ENCODE measurements at places on chromosomes 2 and 18. TPM values are rescaled to one million over a fixed set of nuclear protein-coding genes. Genes with fewer than 3 reads are reported as not detected.

The SLC30A3 gene
- total RNA-seq, result 0.23 TPM

The TET3 gene
- total RNA-seq, result 17.9 TPM

The GALNT14 gene
- total RNA-seq, result not detected

The TLX2 gene
- 0.40 TPM for total RNA-seq

The RESP18 gene
- total RNA-seq, result not detected

The TFPI gene
- total RNA-seq, result not detected

The RAPGEF4 gene
- total RNA-seq, result 0.77 TPM

The CYP26B1 gene
- not detected for total RNA-seq

DNA sequence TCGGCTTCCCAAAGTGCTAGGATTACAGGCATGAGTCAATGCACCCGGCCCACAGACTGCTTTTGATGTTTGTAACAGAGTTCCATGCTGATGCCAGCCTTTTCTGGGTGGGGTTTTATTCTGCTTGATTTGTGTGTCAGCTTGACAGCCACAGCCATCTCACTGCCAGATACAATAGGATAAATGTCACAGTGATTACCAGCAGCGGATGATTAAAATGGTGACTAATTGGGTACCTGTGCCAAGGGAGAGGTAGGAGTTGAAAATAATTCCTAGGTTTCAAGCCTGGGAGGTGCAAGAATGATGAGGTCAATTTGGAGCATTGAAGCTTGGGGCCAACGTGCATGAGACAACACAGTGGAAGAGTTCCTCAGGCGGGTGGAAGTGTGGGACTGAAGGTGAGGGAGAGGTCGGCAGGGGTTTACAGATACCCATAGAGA, 39.4 kb downstream of the SH2D6 start:
- no peak for DNase-seq

- DNase-seq, result no peak
Measured at GRCh38 chr2:162390801-162391200, 46.9 kb downstream of the GCA start.

GRCh38 chr2:239727182-239727775, 297.9 kb downstream of the NDUFA10 start:
- no peak for DNase-seq

GRCh38 chr2:168252976-168253375, 5.6 kb upstream of the STK39 start:
- no peak for DNase-seq

DNA sequence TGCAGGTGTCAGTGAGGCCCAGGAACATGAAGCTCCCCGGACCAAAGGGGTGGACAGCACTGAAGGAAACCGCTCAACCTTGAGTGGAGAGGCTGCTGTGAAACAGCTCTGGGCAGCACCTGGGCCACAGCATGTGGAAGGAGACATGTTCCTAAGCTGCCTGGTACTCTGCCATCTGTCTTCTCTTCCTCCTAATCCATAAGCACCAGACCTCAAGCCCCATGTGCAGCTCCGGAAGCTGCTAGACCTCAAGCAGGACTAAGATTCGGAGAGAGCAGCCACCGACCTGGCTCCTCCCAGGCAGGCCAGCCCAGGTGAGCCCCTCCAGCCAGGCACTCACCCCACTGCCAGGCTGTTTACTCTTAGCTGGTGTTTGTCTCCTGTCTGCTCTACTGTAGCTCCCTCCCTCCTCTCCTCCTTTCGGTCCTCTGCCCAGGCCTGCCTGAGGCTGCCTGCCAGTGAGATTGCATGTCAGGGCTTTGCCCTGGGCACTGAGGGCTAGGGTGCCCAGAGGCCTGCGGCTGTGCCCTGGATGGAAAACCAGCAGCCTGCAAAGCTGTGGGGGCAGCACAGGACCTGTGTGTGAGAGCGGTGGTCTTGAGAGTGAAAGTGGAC, 53.7 kb downstream of the BCL11A start:
- no peak for DNase-seq

- peak; percentile 70 for DNase-seq
Measured at GRCh38 chr2:240557808-240558207, at the start of gene ANKMY1. Gene ANKMY1, minus strand, starts transcription at chr2:240557988. Its CDS starts 653 bp downstream, at chr2:240557335.

DNA sequence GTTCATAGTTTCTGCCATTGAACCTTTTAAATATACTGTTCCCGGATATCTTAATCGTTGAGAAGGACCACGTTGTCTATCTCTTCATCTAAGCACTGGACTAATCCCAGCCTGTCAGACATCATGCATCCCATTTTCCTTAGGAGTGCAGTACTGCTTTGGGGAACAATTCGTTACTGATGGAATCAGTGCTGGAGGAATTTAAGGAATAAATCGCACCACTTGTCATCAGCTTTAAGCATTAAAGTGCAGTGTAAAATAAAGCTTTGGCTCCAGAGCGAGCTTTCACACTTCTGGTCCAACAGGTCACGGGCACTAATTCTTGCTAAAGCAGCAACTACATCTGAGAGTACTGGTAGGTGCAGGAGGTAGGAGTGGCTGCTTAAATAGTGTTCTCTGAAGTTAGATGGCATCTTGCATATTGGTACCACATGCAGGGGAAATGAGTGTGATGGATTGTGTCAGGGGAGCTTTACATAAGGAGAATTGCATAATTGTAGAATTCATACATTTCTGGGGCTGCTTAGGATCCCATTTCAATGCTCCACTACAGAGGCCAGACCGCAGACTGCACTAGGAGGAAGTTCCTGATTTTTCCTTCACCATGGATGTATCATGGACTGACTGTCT, 105.7 kb upstream of the RASGRP3 start:
- no peak for DNase-seq

GRCh38 chr18:61556862-61557261, 223.6 kb downstream of the CDH20 start:
- no peak for DNase-seq

GRCh38 chr18:59461171-59461570, 102.1 kb upstream of the LMAN1 start:
- no peak for DNase-seq

DNA sequence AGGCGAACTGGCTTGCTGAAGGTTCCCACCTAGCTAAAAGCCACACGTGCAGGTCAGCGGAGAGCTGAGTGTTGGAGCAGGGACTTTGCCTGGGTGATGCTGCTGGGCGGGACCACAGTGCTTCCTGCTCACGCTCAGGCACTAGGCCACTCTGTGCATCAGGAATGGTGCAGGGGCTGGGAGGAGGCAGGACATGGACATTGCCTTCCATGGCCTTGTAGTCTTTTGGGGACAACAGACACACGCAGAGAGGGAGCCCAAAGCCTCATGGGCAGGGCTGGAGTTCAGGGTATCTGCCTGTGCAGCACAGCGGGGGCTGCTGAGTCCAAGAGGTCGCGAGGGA, 207.2 kb downstream of the ZBTB7C start:
- DNase-seq, result no peak

GRCh38 chr18:69157906-69158305, 242.8 kb upstream of the DOK6 start:
- DNase-seq, result no peak

- no peak for DNase-seq
Measured at GRCh38 chr2:49948744-49949143, 794.4 kb upstream of the FSHR start.

GRCh38 chr2:37250869-37251740, 19.6 kb downstream of the NDUFAF7 start:
- DNase-seq, result no peak

DNA sequence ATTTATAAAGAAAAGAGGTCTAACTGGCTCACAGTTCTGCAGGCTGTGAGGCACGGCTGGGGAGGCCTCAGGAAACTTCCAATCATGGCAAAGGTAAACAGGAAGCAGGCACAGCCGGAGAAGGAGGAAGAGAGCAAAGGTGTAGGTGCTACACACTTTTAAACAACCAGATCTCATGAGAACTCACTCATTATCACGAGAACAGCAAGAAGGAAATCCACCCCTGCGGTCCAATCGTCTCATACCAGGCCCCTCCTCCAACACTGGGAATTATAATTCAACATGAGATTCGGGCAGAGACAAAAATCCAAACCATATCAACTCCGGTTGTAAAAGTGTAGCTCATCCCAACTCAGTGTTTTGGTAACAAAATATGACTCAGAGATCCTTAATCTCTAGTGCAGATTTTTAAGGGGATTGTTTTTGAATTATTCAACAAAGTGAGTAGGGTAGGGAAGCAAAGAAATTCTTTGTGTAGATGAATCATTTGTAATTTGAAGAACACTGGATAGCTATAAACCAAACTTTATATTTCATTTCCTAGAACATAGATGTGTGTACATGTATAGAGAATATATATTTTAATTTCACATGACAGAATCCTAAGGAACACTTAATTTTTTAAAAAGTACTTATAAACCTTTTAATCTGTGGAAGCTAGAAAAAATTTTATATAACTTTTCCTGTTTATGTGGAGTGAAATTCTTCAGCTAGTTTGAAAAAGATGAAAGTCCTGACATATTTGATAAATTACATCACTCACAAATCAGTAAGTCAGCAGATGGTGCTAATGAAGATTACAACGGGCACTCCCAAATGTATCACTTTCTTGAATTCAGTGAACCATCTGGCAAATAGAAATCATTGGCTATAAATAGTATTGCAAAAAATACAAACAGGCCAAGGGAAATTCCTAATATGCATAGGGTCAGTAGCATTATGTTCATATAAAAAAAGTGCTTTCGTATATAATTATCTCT, 130.1 kb downstream of the OLA1 start:
- DNase-seq, result no peak

DNA sequence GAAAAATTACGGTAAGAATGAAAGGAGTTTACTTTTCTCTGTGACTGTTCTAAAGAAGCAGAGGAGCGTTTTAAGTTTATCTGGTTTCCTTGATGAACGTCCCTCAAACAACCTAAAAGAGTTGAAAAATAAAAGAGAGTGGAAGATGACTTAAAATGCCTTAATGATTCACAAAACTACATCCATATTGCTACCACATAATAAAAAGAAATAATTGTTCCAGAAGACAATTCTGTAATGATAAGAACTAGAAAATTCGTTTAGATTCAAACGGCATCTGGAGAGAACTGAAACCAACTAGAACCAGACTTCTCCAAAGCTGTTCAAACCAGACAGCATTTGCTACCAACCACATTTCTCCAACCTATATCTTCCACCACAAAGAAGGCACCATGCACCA, 68.1 kb downstream of the TEKT4 start:
- no peak for DNase-seq

DNA sequence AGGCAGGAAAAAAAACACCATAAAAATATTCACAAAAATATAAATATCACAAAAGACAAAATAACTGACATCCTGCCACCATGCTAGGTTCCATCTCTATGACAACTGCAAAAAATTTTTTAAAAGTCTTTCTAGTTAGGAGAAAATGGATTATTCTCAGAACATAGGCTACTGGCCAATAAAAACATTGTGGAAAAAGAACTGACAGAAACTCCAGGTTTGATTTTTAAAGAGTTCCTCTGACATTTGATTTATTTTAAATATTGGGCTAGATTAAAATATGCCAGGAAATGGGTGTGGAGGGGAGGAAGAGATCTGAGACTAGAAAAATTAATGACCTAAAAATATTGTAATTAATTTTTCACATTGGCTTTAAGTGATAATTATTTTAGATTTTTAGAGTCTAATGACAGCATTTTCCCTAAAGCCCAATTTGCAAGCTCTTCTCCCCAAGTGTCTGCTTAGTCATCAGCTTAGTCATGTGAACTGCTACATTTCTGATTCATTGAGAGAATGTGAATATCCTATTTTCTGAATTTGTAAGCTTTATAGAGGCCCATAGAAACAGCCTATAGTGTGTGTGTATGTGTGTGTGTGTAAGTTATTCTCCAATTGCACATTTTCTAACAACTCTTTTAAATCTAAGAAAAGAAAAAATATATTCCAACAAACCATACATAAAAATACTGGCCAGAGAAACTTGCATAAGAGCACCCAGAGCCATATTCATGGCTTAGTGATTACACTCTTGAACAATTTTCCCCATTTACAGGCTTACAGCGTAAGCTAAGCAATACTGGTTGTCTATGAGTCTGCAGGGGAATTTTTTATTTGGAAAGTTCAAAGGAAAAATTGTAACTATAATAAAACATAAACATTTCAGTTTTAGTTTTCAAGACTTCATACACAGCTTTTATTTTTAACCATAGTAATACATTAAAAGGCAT, 48.4 kb downstream of the TMEFF2 start:
- DNase-seq, result no peak

DNA sequence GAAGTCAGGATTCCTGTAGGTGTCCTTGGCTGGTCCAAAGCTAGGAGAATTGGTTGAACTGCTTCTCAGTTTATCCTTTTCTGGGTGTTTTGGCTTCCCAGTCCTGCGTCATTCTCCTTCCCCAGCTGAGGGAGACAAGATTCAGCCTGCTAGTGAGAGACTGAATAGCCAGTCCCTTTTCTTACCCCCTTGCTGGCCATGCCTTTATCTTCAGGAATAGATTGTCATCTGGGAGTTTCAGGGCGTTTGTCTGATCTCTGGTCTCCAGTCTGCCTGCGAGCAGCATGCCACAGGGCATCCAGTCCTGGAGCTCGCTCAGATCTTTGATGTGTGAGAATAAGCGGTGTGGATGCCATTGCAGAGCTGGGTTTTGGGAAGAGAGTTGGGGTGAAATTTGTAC, 5.8 kb downstream of the MYO1B start:
- DNase-seq, result no peak

- no peak for DNase-seq
Measured at GRCh38 chr2:5982903-5983265, 290.7 kb downstream of the SOX11 start.

- no peak for DNase-seq
Measured at GRCh38 chr2:2799151-2799697, 468.1 kb upstream of the MYT1L start.

- DNase-seq, result no peak
Measured at GRCh38 chr18:44798433-44799048, 117.9 kb downstream of the SETBP1 start.

DNA sequence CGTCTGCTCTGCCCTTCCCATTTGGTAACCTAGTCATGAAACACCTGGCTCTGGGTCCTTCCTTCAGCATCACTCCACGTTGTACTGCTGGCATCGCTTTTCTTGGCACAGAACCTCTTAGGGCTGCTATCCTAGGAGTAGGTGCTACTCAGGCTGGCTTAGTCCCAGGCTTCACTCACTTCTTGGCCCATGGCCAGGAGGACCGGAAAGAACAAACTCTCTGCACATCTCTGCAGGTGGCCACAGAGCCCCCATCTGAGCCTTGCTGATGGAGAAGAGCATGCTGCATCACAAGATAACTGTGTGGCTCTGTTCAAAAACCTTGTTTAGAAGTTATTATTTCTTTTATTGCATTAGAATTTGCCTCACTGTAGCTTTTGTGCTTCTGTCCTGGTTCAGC, 447.2 kb upstream of the TNP1 start:
- DNase-seq, result no peak

DNA sequence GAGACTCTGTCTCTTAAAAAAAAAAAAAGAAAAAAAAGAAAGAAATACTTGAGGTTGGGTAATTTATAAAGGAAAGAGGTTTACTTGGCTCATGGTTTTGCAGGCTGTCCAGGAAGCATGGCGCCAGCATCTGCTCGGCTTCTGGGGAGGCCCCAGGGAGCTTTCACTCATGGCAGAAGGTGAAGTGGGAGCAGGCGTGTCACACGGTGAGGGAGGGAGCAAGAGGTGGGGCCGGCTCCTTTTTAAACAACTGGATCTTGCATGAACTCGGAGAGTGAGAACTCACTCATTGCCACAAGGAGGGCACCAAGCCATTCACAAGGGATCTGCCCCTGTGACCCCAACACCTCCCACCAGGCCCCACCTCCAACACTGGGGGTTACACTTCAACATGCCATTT, 30.6 kb downstream of the CYP26B1 start:
- no peak for DNase-seq

- no peak for DNase-seq
Measured at GRCh38 chr2:30664761-30665358, 142.4 kb downstream of the CAPN13 start.
